Diencephalon (tissue), 1 donor: ENCODE measurements at places on chromosomes 16 and 17. TPM values are rescaled to one million over a fixed set of nuclear protein-coding genes. Genes with fewer than 3 reads are reported as not detected.

The MYH13 gene
- total RNA-seq = not detected

The OSGIN1 gene
- 0.23 TPM for total RNA-seq

The RCVRN gene
- 0.23 TPM for total RNA-seq

The ITGB3 gene
- 2.1 TPM for total RNA-seq

The TP53TG3C gene
- not detected for total RNA-seq

The KRTAP4-4 gene
- total RNA-seq = not detected

The PAFAH1B1 gene
- total RNA-seq = 382 TPM

The SYNGR2 gene
- 10.6 TPM for total RNA-seq
